ENCODE measurements at places on chromosomes 7 and 10.

- no peak for DNase-seq
Measured at GRCh38 chr7:157010588-157011332, at the start of gene MNX1. Gene MNX1, minus strand, starts transcription at chr7:157010663. Its CDS starts 313 bp downstream, at chr7:157010350.

- DNase-seq, result no peak
Measured at GRCh38 chr7:78018641-78019446, 220.3 kb downstream of the PHTF2 start.

DNA sequence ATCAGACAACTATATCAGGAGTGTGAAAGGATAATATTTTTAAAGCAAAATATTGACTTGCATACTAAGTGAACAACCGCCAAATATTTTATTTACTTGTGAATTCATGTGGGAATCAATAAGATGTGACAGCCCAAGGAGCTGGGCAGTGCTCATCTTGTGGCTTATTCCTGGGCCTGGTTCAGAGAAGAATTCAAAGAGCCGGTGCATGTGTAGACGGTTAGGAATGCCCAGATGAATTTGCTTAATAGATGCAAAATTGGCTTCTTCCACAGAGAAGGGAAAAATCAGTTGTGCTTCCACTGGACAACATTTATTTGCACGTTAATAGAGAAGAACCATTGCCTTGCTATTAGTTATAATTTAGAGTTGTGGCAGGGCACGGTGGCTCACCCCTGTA lies 4.4 kb downstream of the MYL7 start:
- no peak for DNase-seq

GRCh38 chr10:123154711-123155505 lies 706 bp downstream of the BUB3 start:
- DNase-seq, result no peak

DNA sequence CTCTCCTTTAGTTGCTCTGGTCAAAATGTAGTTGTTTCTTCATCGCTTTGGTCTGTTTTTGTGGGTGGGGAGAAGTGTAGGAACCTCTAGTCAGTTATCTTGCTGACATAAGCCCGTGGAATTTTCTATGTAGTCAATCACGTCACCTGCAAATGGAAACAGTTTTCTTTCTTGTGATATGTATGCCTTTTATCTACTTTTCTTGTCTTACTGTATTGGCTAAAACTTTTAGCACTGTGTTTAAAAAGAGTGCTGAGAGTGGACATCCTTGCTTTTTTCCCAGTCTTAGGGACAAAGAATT lies 42.3 kb downstream of the AKR1E2 start:
- DNase-seq, result no peak

GRCh38 chr10:17062493-17062892 lies 67.1 kb downstream of the CUBN start:
- no peak for DNase-seq

DNA sequence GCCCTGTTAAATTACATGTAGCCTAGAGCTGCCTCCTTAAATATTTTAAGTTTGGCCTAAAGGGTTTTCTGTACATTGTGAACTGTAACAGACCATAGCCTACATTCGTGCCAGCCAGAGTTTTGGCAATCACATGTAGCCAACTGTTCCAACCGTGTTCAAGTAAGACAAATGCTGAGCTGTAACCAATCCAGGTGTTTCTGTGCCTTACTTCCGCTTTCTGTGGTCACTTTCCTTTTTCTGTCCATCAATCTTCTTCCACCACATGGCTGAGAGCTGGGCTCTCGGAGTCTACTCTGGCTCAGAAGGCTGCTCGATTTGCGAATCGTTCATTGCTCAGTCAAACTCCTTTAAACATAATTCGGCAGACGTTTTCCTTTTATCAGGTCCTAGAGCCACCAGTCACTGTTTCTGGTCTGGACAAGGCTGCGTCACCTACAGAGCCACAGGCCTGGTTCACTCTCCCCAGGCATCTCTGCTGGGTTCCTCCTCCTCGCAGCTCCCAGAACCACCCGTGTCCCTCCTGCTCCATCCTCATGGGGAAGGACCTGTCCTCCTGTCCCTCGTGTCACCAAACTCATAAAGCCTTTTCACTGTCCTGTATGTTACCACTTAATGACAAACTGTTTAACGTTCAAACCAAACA lies 158.0 kb upstream of the RHEB start:
- no peak for DNase-seq

- DNase-seq, result no peak
Measured at GRCh38 chr7:5477723-5478531, 54.3 kb upstream of the TNRC18 start.

GRCh38 chr7:30453921-30454320 lies 24.7 kb downstream of the NOD1 start:
- no peak for DNase-seq

DNA sequence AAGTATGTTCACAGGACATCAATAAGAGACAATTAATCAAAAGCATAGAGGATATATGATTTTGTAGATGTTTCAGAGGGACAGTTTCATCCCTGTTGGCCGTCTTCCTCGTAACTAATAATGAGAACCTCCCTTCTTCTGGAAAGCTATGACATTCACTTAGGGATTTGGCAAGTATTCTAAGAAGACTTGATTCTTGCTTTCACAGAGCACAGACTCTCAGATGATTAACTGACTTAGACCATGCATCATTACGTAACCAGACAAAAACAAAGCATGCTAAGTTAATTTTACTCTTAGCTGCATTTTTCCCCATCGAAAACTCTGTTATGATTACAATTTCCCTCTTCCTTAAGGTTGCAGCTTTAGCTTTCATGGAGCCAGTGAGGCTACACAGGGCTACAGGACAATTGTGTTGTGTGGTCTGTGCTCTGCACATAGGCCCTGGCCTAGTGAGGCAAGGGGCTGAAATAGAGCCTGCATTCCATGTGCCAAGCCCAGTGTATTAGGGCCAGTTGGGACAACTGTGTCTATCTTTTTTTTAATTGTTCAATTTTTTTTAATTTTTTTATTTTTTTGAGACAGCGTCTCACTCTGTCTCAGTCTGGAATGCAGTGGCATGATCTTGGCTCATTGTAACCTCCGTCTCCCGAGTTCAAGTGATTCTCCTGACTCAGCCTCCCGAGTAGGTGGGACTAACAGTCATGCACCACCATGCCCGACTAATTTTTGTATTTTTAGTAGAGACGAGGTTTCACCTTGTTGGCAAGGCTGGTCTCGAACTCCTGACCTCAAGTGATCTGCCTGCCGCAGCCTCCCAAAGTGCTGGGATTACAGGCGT lies 105.3 kb downstream of the PLXDC2 start:
- DNase-seq, result no peak

DNA sequence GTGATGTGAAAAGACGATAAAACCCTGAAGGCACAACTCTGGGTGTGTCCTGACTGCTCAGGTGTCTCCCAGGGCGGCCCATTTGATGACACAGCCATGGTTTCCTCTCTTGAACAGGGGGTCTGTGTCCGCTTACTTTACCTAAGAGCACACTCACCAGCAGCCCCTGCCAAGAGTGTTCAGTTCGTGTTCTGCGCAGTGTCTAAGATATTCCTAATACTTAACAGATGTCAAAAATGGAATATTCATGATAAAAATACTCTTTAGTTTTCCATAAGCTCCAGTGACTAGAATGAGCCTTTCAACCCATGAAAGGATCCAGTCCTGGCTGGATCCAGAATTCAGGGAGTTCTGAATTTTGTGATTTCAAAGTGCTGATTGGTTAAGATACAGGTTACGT lies 492.4 kb downstream of the TNS3 start:
- DNase-seq, result no peak

Measured in activated CD8-positive, alpha-beta memory T cell treated with anti-CD3 and anti-CD28 coated beads for 4 hours (primary cell).